ENCODE measurements at places on chromosomes 7 and 10. TPM values are rescaled to one million over a fixed set of nuclear protein-coding genes. Genes with fewer than 3 reads are reported as not detected.

ZNF282 gene
- 10.8 TPM for polyA plus RNA-seq

CHRM2 gene
- polyA plus RNA-seq, result 3.4 TPM

GIMAP2 gene
- 0.23 TPM for polyA plus RNA-seq

CD36 gene
- polyA plus RNA-seq, result 4.2 TPM

PLEKHS1 gene
- not detected for polyA plus RNA-seq

STEAP2 gene
- polyA plus RNA-seq, result 3.4 TPM

RNF32 gene
- 2.9 TPM for polyA plus RNA-seq

DDC gene
- 37.8 TPM for polyA plus RNA-seq

STEAP1B gene
- 0.35 TPM for polyA plus RNA-seq

SKIDA1 gene
- polyA plus RNA-seq, result 0.68 TPM

VWA2 gene
- polyA plus RNA-seq, result 6.3 TPM

CYP2C19 gene
- 21.3 TPM for polyA plus RNA-seq

PNLIPRP3 gene
- polyA plus RNA-seq, result 0.46 TPM

PTN gene
- polyA plus RNA-seq, result 75.3 TPM

ELMO1 gene
- polyA plus RNA-seq, result 26.0 TPM

SLC29A4 gene
- 32.6 TPM for polyA plus RNA-seq

GJC3 gene
- not detected for polyA plus RNA-seq

KCNMA1 gene
- 73.3 TPM for polyA plus RNA-seq

STOX1 gene
- 1.6 TPM for polyA plus RNA-seq

PGAM2 gene
- 0.66 TPM for polyA plus RNA-seq

NANOS1 gene
- polyA plus RNA-seq, result 6.2 TPM

MYO1G gene
- polyA plus RNA-seq, result 0.10 TPM

PLA2G12B gene
- polyA plus RNA-seq, result 13.9 TPM

TRIM50 gene
- 10.8 TPM for polyA plus RNA-seq

Data from hepatocyte (in vitro differentiated cells).